ENCODE measurements at places on chromosomes 3 and 15. TPM values are rescaled to one million over a fixed set of nuclear protein-coding genes. Genes with fewer than 3 reads are reported as not detected.

The ADAMTS17 gene
- total RNA-seq: 16.0 TPM

DNA sequence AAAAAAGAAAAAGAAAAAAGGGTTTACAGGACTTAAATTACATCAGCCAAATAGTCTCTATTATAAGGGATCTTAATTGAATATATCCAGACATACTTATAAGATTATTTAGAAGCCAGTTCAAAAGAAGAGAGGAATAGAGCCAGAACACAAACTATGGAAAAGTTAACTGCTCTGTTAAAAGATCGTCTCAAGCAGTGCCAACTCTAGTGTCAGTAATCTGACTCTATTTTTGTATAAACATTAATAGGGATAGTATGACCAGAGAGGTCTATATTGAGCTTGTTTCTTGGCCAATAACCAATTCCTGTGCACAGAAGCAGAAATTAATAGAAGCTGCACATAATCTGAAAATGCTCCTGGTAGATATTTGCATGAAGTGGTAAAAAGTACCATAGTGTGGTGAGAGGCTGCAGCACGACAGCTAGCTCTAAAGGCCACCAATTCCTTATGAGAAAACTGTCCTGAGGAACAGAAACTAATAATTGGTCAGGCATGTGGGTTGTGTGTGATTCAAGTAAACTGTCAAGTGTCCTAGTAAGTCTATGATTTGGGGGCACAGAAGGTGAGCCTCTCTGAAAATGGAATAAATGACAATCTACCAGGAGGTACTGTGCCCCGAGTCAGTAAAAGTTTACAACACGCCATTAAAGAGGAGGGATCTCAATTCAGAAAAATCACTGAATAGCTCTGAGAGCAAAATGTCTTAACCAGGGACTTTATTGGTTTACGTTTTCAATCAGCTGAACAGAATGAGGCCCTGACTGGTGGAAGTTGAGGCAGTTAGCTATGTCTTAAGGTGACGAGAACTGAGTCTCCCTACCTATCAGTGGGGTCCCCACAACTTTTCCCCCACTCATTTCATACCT, 51.5 kb upstream of the NANOGP8 start:
- no peaks in the 10 kb centered on the region for H3K27me3 ChIP-seq
- no peaks in the 10 kb centered on the region for H3K36me3 ChIP-seq
- H3K27ac ChIP-seq: no peak overlapping the region
- H3K4me3 ChIP-seq: no peak overlapping the region
- peaks cover 2% of the 10 kb centered on the region for H3K4me1 ChIP-seq

The CCRL2 gene
- total RNA-seq: not detected

The TKT gene
- total RNA-seq: 423 TPM

- H3K4me1 ChIP-seq: no peaks in the 10 kb centered on the region
- no peak for DNase-seq
- no peak overlapping the region for H3K4me3 ChIP-seq
- no peaks in the 10 kb centered on the region for H3K36me3 ChIP-seq
Measured at GRCh38 chr3:138748190-138748589, 86.5 kb downstream of the PIK3CB start.

GRCh38 chr15:73885954-73886700, 12.8 kb downstream of the TBC1D21 start:
- H3K4me1 ChIP-seq: no peaks in the 10 kb centered on the region
- no peaks in the 10 kb centered on the region for H3K36me3 ChIP-seq
- no peak overlapping the region for H3K4me3 ChIP-seq
- H3K27me3 ChIP-seq: no peaks in the 10 kb centered on the region
- no peak for DNase-seq

DNA sequence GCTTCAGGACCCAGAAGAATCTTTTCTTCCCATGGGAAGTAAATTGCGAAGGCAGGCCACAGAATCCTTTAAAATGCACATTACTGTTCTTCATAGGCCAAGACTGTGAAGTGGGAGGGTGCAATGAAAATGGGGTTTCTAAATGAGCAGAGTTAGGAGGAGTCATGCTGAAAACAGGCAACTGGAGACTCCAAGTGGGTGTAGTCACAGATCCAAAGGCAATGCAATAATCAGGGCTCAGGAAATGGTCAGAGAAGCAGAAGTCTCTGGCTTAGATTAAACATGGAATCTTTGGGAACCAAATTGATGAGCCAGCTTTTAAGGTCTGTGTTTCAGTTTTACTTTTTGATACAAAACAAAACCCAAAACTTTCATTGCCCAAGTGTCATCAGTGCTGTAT, 37.6 kb downstream of the HHLA2 start:
- DNase-seq: no peak
- H3K27ac ChIP-seq: no peak overlapping the region
- H3K27me3 ChIP-seq: no peaks in the 10 kb centered on the region
- no peaks in the 10 kb centered on the region for H3K4me1 ChIP-seq

DNA sequence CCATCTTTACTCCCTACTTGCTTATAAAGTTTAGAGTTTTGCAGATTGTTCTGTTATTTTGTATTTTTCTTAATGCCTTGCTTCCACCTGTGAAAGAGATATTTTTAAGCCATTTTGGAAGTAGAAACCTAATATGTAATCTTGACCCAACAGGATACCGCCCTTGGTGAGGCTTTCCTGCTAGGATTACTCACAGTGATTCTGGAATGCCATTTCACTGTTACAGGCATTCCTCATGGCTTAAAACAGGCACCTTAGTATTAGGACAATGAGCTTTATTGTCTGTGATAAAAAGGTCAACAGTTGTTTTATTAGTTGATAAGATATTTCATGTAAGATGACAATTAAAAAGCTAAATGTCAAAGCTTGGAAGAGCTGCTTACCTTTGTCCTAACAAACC, 58.2 kb downstream of the PHLDB2 start:
- no peaks in the 10 kb centered on the region for H3K36me3 ChIP-seq
- H3K4me3 ChIP-seq: no peak overlapping the region
- H3K27ac ChIP-seq: no peak overlapping the region
- H3K27me3 ChIP-seq: no peaks in the 10 kb centered on the region
- H3K4me1 ChIP-seq: peaks cover 19% of the 10 kb centered on the region
- DNase-seq: no peak

DNA sequence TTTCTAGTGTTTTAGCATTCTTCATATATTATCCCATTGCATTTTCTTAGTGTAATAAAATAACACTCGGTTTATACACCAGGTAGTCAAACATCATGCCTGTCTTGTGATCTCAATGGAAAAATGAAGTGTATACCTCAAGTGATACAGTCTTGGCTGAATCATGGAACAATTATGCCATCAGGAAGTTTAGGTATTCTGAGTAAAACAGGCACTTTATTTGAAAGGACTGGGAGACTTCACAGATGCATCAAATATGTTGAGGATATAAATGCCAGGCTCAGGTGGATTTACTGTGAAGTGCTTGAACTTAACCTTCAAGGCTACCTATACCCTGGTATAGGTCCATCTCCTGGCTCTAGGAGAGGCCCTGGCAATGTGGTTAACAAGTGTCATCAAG, 8.5 kb downstream of the TGFBR2 start:
- peak overlapping the region; percentile 22 for H3K27ac ChIP-seq
- peaks cover 78% of the 10 kb centered on the region for H3K4me1 ChIP-seq
- H3K27me3 ChIP-seq: no peaks in the 10 kb centered on the region
- H3K4me3 ChIP-seq: no peak overlapping the region
- H3K36me3 ChIP-seq: no peaks in the 10 kb centered on the region
- no peak for DNase-seq

DNA sequence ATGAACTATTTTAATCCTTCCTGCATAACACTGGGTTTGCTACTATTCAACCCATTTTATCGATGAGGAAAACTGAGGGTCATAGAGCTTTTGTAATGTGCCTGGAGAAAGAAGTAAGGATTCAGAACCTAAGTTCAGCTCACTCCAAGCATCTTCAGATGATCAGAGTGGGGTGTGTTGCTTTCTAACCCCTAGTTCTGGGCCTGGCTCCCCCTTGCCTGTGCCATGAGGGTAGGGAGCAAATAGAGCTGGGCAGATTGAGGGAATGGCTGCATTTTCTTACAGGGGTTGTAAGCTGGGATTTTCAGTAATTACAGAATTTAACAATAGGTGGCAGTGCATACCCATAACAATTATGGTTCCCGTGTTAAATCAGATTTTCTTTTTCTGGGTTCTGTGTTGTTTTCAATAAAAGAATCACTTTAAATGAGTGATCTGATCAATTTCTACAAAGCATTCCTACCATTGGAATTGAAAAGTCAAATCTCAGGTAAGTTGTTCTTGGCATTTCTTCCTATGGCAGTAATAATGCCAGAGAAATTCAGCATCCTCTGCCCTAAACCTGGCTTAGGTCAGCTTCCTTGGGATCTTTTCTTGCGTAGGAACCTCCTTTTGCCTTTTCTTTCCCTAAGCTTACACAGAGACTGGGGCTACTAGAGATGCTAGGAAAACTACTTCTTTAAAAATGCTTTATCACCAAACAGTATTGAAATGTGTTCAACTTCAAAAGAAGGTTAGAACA, 103.8 kb upstream of the IL12A start:
- no peaks in the 10 kb centered on the region for H3K27me3 ChIP-seq
- DNase-seq: no peak
- no peaks in the 10 kb centered on the region for H3K36me3 ChIP-seq
- H3K4me1 ChIP-seq: peaks cover 28% of the 10 kb centered on the region
- no peak overlapping the region for H3K4me3 ChIP-seq
- no peak overlapping the region for H3K27ac ChIP-seq

The LMAN1L gene
- not detected for total RNA-seq

- H3K27me3 ChIP-seq: no peaks in the 10 kb centered on the region
- no peak for DNase-seq
- H3K27ac ChIP-seq: no peak overlapping the region
Measured at GRCh38 chr3:59101231-59101736, 51.5 kb upstream of the CFAP20DC start.

The TEX264 gene
- 66.8 TPM for total RNA-seq

Measured in vagina (tissue), 2 donors.